ENCODE measurements at places on chromosomes 12 and 14.

- DNase-seq: no peak
Observed at GRCh38 chr14:71244341-71244740, 337.1 kb downstream of the PCNX1 start.

- DNase-seq: no peak
Observed at GRCh38 chr12:121537814-121538698, 42.8 kb downstream of the KDM2B start.

- no peak for DNase-seq
Observed at GRCh38 chr12:45863332-45863731, 127.0 kb downstream of the SCAF11 start.

GRCh38 chr12:45890276-45890675 is 100.1 kb downstream of the SCAF11 start:
- no peak for DNase-seq

GRCh38 chr14:74852922-74853530 is 22.9 kb downstream of the PROX2 start:
- no peak for DNase-seq

- DNase-seq: no peak
Observed at GRCh38 chr14:75450381-75451276, 22.8 kb downstream of the JDP2 start.

Data from globus pallidus (tissue), 1 donor.